ENCODE measurements at places on chromosomes 7 and 10.

- no peaks in the 10 kb centered on the region for H3K36me3 ChIP-seq
Observed at GRCh38 chr10:50452603-50453002, 171.2 kb downstream of the SGMS1 start.

DNA sequence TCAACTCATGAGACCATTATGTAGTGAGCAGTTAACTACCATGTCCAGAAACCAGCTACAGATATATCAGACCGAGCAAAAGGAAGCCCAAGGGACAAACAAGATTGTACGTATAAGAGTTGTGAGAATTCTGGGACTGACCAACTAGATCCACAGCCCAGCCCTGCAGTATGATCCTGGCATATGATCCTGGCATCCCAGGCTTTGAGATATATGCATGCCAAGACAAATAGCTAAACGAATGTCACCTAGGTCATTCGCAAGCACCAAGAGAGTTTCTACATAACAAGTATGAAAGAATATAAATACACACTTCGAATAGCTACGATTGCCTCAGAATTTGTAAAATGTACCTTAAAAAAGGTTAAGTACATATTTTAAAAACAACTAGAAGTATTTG is 56.4 kb upstream of the PMPCB start:
- H3K4me3 ChIP-seq, result no peak overlapping the region
- no peaks in the 10 kb centered on the region for H3K36me3 ChIP-seq
- no peak overlapping the region for H3K27ac ChIP-seq
- no peaks in the 10 kb centered on the region for H3K4me1 ChIP-seq

DNA sequence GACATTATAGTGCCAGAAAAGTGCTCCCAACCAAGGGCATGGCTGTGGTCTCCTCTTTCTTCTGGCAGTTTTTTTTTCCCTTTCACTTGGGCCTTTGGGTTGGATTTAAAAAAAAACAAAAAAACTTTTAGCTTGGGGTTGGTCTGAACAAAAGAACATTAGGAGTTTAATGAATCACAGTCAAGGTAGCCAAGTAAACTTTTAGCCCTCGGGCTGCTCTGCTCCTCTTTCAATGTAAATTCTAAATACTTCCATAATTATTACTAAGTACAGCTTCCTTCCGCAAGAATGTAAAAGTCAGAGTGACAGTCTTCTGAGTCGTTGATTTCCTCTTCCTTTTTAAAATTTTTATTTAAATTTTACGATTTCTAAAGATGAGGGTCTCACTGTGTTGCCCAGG is 79.2 kb downstream of the NRF1 start:
- no peaks in the 10 kb centered on the region for H3K4me1 ChIP-seq
- H3K27me3 ChIP-seq, result no peaks in the 10 kb centered on the region
- H3K36me3 ChIP-seq, result peaks cover 14% of the 10 kb centered on the region
- no peak overlapping the region for H3K27ac ChIP-seq

GRCh38 chr7:29495653-29496052 is 68.0 kb upstream of the PRR15 start:
- no peak overlapping the region for H3K27ac ChIP-seq
- no peaks in the 10 kb centered on the region for H3K36me3 ChIP-seq
- DNase-seq, result no peak
- no peaks in the 10 kb centered on the region for H3K4me1 ChIP-seq

DNA sequence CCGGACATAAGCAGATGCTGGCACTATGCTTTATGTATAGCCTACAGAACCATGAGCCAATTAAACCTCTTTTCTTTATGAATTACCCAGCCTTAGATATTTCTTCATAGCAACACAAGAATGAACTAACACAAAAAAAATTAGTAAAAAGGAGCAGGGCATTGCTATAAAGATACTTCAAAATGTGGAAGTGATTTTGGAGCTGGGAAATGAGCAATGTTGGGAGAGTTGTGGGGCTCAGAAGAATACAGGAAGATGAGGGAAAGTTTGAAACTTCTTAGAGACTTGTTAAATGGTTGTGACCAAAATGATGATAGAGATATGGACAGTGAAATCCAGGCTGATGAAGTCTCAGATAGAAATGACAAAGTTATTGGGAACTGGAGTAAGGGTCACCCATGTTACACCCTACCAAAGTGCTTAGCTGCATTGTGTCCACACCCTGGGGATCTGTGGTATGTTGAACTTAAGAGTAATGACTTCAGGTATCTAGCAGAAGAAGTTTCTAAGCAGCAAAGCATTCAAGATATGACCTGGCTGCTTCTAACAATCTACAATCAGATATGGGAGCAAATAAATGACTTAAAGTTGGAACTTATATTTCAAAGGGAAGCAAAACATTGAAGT is 24.2 kb downstream of the PNLIPRP3 start:
- H3K4me3 ChIP-seq, result no peak overlapping the region
- peaks cover 3% of the 10 kb centered on the region for H3K4me1 ChIP-seq
- H3K36me3 ChIP-seq, result no peaks in the 10 kb centered on the region
- no peak for DNase-seq

GRCh38 chr10:7491949-7492659 is 81.3 kb upstream of the SFMBT2 start:
- H3K4me1 ChIP-seq, result peaks cover 2% of the 10 kb centered on the region
- H3K27me3 ChIP-seq, result no peaks in the 10 kb centered on the region
- DNase-seq, result no peak
